Substantia nigra (tissue), 51 donors: ENCODE measurements at places on chromosomes 13 and 19.
A peak's percentile ranks its signal among the peaks of the same experiment; 100 is the strongest.

GRCh38 chr13:20799726-20800416, 26.1 kb upstream of the EEF1AKMT1 start:
- no peak for DNase-seq

GRCh38 chr13:32381539-32381938, 46.4 kb downstream of the N4BP2L1 start:
- no peak for DNase-seq

- no peak for DNase-seq
These were observed 13.2 kb upstream of the ADGRE5 start for GRCh38 chr19:14368011-14368513.

DNA sequence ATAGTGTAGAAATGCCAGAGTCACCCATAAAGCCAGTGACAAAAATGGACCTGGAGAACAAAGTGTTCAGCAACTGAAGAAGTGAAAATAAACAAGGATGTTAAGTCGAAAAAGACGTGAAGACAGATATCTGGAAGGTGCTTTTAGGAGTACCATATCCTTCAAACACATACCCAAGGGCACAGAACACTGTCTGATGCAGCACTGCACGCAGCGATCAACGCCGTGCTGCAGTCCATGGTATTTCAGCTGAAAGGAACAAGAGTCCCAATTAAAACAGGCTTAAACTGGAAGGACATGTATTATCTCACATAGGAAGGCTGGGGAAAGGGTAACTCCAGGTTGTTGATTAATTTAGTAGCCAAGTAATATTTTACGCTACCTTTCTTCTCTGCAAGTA, 108.2 kb downstream of the SGCG start:
- no peak for DNase-seq

- DNase-seq, result no peak
These were observed 44.9 kb upstream of the ZNF91 start for GRCh38 chr19:23440207-23440606.

DNA sequence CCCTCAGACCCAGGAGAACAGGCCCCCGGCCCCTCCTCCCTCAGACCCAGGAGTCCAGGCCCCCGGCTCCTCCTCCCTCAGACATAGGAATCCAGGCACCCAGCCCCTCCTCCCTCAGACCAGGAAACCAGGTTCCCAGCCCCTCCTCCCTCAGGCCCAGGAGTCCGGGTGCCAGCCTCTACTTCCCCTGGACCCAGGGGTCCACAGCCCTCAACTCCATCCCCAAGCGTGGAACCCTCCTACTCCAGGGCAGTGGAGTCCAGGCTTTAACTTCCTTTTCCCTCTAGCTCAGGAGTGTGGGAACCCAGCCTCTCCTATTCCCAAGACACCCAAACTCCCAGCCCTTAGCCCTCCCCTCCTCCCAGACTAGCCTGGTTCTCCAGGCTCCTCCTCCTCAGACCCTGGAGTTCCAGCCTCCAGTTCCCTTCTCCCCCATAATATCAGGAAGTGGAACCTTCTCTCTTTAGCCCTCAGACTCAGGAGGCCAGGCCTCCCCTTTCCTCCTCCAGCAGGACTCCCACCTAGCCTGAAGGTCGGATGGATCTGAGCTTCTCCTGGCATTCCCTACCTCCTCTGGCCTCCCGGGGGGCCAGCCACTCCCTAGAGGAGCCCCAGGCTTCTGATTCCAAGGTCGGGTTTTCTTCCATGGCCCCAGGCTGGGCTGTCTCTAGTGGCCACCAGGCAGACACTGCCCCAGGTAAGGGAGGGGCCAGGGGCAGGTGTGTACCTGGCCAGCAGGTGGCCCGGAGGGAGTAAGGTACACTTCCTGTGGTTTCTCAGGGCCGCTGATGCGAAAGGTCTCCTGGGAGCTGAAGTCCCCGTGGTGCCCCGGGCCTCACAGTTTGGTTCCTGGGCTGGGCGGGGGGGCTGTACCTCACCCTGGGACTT, at the start of gene TMC4:
Gene TMC4, minus strand, starts transcription at position 690 of the 888 bp plus-strand sequence. Its CDS starts 43 bp downstream, at position 647.
- no peak for DNase-seq

GRCh38 chr13:72071713-72072112, 204.7 kb upstream of the DACH1 start:
- no peak for DNase-seq

- DNase-seq, result no peak
These were observed 81.6 kb downstream of the ZNF536 start for GRCh38 chr19:30453743-30454142.

DNA sequence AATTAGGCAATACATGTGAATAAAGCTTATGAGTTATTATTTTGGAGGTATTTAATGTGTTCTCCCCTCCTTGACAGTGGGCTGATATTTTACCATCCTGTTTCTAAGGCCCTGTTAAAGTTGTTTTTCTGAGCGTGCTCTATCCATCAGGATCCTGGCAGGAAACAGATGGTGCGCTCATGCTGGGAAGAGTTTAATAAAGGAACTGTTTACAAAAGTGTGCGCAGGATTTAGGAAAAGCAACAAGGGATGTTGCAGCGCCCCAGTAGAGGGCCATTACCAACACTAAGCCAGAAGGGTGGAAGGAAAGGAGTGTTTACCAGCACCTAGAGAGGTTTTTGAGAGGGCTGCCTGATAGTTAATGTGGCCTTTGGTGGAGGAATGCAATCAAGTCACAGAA, 374.5 kb downstream of the KCNRG start:
- DNase-seq, result no peak

DNA sequence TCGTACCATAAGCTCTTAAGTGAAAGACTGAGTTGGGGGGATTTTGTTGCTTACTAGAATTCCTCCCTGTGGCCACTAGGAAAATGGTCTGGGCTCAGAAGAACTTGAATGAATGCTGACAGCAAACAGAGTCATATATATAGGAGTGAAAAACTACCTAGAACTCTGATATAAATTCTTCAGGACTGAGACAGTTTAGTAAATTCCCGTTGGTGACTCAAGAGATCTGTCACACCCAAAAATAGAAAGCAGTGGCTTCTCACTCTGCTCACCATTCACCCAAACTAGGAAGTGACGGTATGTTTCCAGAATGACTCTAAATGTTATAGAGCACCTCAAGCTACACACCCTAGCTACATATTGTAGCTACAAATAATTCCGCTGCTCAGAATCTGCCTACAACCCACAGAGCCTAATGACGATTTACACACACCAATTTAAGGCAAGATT, 116.2 kb downstream of the TBC1D4 start:
- DNase-seq, result no peak

DNA sequence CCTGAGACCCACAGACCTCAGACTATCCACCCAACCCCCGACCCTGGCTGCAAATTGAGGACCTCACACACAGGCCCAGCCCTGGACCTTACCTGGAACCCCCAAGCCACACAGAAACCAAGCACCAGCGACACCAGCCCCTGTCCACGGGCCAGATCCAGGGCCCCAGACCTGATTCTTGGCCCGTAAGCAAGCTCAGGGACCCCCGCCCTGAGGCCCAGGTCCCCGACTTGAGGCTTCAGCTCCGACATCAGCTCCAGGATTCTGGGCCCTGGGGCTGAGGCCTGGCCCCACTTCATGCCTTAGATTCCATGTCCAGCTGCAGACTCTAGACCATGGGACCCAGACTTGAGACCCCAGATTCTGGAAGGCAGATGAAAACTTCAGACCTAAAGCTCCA, 6.3 kb downstream of the TTYH1 start:
- no peak for DNase-seq

DNA sequence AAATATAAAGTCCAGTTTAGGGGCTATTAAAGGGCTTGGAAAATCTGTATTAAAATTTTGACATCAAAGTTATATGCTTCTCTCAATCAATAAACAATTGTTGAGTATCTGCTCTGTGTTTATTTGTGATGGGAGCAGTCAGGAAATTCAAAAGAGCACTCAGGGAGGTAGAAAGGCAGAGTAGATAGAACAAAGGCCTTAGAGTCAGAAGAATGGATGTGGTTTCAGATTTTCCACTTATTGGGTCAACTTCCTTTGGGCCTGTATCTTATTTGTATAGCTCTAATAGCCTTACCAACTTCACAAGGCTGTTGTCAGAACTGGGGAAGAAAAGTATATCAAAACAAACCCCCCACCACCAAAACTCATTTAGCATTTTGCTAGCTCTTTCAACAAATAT, 302.6 kb downstream of the SPRY2 start:
- DNase-seq, result no peak

DNA sequence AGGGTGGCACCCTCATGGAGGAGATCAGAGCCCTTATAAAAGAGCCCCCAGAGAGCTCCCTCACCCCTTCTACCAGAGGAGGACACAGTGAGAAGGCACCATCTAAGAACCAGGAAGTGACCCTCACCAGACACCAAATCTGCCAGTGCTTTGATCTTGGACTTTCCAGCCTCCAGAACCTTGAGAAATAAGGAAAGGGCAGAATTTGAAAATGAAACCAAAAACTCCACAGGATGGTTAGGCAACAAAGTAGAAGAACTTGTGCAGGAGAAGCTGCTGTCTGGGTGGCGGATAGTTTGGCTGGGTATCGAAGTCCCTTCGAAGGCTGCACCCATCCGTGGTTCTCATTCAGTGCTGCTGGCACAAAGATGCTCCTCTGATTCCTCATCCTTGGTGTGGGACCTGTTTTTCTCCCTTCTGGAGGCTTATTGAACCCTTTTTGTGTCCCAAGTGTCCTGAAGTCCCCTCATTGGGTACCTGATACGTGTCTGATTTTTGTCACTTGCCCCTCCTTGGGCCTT, 130.8 kb downstream of the KDM4B start:
- DNase-seq, result no peak

- no peak for DNase-seq
These were observed 195.5 kb downstream of the KATNAL1 start for GRCh38 chr13:30111810-30112209.

DNA sequence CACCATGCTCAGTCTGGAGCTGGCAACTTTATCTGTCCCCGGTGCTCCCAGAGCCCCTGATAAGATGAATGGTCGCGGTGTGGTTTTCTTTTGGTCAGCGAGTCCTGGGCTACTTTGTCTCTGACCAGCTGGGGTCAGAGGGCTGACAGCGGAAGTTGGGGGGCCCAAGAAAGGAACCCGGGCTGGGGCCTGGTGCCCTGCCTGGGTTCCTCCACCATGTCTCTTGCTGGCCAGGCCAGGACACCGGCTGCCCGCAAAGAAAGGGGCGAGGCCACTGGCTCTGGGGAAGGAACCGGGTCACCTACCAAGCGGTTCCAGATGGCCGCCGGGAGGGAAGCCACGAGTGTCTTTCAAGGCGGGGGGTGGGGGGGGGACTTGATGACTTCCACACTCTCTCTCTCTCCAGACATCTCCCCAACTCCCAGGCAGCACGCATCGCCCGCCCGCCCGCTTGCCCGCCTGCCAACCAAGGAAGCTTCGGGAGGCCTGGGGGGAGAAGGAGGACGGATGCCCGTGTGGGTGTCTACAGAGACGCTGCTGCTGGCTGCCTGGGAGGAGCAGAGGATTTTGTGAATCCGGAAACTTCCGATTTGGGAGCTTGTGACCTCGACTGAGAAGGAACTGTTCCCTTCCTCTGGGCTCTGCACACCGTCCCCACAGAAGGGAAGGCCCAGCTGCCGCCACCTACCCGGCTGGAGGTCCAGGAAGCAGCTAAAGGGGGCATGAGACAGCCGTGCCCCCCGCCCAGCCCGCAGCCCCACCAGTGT, 1.1 kb downstream of the PIP5K1C start:
- DNase-seq, result peak; percentile 54

- DNase-seq, result no peak
These were observed 57.4 kb downstream of the RUBCNL start for GRCh38 chr13:46329624-46330023.

- DNase-seq, result no peak
These were observed 14.6 kb downstream of the VSIG10L start for GRCh38 chr19:51327066-51328001.

DNA sequence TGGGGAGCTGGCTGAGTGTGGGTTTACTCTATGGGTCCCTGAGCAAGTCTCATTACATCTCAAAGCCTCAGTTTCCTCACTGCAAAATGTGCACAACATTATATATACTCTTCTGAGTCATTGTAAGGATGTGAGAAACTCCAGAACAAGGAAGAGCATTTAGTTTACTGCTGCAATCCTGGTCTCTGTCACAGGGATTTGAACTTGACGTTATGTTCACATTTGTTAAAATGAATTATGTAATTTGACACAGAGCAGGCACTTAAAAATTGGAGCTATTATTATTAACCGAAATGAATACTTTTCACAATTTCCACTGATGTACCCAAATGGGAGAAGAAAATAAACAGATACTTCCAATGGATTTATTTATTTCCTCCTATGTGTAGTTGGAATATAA, 101.0 kb downstream of the STARD13 start:
- no peak for DNase-seq

- DNase-seq, result no peak
These were observed at the start of gene ZNF556 for GRCh38 chr19:2867025-2867991. Gene ZNF556, plus strand, starts transcription at chr19:2867335. Its CDS starts 87 bp downstream, at chr19:2867422.

- DNase-seq, result no peak
These were observed 4.2 kb downstream of the OLFM4 start for GRCh38 chr13:53032849-53033248.

- no peak for DNase-seq
These were observed 678.9 kb upstream of the SLITRK5 start for GRCh38 chr13:86992251-86992650.

GRCh38 chr13:100333141-100333540, 244.2 kb downstream of the PCCA start:
- DNase-seq, result no peak

DNA sequence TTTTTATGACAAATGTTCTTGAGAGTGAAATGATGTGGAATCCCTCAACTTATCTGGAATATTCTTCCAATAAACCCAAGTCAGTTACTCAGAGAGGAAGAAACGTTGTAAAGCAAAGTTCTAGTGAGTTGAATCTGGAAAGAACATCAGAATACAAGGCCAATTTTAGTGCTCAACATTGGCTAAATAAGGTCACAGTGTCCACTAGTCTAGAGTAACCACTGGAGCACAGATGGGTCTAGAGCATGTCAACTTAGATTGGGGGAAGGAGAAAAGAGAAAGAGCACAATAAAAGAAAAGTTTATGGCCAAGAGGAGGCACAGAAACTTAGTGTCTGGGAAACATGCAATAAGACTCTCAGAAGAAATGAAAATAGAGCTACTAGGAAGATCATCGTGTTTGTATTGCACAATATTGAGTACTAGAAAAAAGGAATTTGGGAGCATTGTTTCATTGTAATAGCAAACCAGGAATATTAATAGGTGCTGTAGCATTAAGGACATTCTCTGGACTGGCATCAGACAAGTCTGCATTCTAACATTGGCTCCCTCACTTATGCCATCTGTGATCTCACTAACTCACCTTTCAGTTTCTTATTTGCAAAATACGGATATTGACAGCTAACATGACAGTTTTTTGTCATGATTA, 1318.5 kb downstream of the PCDH9 start:
- no peak for DNase-seq
